Stimulated activated CD8-positive, alpha-beta memory T cell treated with anti-CD3 and anti-CD28 coated beads, Interleukin-2, amount 100 ng/mL, for 48 hours (primary cell): ENCODE measurements at places on chromosomes 3 and 15.

GRCh38 chr3:78764634-78765033 is 1003.2 kb downstream of the ROBO1 start:
- DNase-seq = no peak

- no peak for DNase-seq
Observed at GRCh38 chr3:66762916-66763693, 235.0 kb upstream of the KBTBD8 start.

DNA sequence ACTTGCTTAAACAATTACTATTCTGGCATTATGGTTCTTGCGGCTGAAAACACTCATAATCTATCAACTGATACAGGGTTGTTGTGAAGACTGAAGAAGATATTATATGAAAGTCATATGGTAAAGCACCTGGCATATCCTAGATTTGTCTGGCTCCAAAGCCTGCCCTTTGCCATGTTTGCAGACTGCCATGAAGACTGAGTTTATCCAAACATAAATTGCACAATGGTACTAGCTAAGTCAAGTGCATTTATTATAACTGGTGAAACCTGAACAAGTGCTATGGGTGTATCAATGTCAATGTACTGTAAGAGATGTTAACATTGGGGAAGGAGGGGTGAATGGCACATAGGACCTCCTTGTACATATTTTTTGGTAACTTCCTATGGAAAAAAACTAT is 87.4 kb upstream of the MEX3B start:
- DNase-seq = no peak

DNA sequence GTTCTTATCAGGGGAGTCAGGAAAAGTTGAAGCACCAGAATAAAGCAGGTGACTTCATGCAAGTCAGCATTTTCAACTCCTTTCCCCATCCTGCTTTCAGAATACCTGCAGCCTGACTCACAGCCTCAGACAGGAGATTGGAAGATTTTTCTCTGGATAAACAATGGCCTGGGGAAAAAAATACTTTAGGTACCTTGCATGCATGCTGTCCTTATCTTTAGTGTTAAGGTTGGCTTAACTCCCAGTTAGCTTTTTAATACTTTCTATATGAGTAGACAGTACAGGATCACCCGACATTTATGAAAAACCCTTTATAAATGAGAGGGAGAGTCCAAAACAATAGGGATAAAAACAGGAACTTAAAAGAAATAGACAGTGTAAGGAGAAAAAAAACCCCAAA is 53.6 kb downstream of the PAK2 start:
- DNase-seq = no peak

DNA sequence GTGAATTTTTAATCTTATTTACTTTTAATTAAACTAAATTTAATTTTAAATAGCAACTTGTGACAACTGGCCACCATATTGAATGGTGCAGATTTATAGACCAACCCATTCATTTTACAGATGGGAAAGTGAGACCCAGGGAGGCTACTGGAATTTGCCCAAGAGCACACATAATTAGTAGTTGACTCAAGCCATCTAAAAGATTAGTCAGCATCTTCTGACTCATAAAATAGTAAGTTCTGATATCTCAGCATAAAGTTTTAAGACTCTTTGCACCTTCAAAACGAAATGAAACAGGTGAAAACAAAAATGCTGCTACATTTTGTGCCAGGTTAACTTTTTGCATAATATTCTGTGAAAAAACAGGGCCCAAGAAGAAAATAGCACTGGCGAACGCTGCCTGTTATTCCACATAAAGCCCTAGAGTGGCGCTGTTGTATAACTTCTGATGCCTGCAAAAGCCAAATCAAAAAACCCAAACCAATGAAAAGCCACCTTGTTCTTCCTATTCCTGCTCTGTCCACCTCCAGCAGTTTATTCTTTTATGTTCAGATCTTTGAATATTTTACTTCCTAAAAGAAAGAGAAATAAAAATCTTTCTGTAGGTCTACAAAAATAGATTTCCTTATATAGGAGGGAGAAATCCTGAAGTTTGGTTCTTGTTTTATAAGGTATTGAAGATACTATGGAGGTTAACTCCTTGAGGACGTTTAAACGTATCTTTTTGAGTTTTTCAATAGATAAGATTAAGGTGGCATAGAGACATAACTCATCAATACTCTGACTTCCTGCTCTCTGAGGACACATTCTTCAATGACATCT is 62.8 kb downstream of the OTOL1 start:
- DNase-seq = no peak

DNA sequence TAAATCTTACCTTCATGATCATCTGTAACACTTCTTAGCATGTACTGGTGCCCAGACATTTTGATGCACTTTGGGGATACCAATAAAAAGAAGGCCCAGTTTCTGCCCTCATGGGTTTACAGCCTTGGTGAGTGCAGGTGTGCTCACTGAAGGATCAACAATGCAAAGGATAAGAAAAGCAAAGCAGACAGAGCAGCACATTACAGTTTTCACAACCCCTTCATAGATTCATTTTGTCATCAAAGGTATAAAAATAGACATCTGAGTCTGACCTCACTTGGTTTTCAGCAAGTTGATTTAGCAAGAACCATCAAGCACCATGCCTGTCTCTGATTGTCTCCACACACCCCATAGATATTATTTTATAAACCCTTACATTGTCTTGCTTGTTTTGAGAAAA is 77.6 kb downstream of the BFSP2 start:
- DNase-seq = no peak

GRCh38 chr3:125281381-125281780 is 68.8 kb upstream of the SLC12A8 start:
- DNase-seq = no peak

GRCh38 chr3:126954141-126954842 is 28.6 kb upstream of the PLXNA1 start:
- DNase-seq = no peak

DNA sequence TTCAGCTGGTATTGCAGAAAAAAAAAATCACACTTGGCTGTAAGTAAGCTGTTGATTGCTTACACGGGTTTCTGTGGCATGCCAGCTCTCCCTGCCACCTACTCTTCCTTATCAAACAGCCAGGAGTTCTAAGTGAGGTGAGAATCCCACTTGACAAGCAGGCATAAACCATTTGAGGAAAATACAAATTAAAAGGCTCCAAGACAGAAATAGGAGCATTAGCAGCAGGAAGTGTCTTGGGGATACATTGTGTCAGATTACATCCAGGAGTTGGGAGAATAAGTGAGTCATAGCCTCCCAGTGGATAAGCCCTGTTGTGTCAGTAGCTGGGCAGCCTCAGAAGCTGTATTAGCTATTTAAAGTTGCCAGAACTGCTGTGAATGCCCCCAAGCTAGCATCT is 256.0 kb downstream of the CNTN4 start:
- DNase-seq = no peak

DNA sequence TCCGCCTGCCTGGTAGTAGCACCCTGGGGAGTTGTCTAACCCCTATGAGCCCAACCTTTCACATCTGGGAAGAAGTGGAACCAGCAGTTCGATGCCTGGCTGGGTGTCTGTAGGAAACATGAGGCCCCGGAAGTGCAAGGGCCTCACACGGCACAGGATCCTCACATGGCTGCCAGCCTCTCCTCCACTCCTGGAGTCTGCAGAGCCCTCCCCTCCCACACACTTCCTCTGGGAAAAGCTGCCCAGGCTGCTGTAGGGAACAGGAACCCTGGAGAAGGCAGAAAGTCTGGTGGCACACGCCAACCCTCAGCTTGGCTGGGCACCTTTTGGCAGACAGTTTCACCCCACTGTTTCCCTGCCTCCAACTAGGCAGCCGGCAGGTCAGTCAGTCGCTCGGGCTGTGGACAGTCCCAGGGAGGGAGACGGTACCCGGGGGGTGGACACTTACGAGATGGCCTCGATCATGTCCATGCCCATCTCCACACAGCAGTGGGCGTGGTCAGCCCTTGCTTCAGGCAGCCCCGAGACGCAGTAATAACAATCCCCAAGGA is 118.4 kb downstream of the ADCY5 start:
- DNase-seq = no peak

- DNase-seq = no peak
Observed at GRCh38 chr3:9110316-9110715, 139.1 kb downstream of the SRGAP3 start.

GRCh38 chr3:30779686-30780287 is 114.7 kb downstream of the GADL1 start:
- DNase-seq = no peak

DNA sequence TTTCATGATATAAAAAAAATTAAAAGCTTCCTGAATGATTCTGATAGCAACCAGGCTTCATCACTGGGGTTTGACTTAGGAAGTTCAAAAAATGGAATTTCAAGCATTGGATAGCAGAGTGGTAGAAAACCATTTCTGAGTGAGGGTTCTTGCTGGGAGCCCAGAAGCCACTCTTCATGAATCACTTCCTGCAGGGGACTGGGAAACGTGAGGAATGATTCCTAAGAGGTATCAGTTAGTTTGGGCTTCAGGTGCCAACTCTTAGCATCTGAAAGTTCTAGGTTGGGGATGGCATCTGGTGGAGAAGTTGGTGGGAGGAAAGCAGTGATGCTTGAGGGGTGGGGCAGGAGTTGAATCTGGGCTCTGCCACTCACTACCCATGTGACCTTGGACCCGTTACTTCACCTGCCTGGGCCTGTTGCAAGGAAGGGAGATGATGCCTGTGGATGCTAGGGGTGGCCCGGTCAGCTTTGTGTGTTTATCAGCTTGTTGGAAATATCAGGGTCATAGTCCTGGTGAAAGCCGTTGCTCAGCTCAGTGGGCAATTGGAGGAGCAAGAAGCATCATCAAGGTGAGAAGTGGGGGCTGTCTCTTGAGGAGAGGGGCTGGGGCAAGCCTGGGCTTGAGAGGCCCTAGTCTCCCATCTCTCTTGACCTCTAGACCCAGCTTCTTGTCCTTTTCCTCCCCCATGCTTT is 37.0 kb upstream of the TNFAIP8L3 start:
- DNase-seq = no peak

DNA sequence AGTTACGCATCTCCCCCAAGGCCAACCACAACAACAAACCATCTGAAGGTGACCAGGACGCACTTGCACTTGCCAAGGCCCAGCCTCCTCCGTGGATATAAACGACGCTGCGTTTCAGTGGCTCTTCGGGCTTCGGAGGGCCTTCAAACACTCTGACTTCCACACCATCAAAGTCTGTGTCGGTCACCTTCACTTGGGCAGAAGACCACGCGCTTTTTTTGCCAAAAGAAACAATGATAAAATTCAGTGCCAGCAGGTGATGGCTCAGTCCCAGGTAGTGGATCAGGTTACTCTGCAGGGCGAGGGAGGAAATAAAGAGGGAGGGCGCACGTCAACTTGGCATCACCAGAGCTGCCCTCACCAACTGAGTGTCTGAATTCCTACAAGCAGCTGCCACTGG is 63.0 kb downstream of the NCEH1 start:
- no peak for DNase-seq

- no peak for DNase-seq
Observed at GRCh38 chr3:131007782-131008181, 18.8 kb downstream of the ASTE1 start.

DNA sequence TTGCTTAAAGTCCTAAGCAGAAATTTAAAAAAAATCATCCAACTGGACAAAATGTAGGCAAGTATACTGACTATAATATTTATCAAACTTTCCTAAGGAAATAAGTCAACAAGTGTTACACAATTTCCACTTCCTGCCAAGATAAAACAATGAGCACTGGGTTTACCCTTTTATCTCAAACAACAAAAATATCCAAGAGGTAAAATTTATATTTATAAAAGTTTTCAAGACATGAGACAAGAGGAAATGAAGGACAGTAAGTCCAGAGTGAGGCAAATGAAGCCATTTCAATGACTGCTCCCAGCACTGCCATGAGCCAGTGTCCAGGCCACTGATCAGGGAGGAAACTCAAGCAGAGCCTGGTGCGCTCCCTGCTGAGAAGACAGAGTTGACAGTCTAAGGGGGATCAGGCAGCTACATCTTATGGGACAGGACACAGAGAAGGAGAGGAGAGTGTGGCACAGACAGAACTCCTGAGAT is 439.4 kb downstream of the RAP2B start:
- DNase-seq = no peak

GRCh38 chr3:177528306-177529070 is 331.2 kb upstream of the TBL1XR1 start:
- no peak for DNase-seq

- DNase-seq = no peak
Observed at GRCh38 chr3:23390989-23391553, 187.9 kb downstream of the UBE2E2 start.

DNA sequence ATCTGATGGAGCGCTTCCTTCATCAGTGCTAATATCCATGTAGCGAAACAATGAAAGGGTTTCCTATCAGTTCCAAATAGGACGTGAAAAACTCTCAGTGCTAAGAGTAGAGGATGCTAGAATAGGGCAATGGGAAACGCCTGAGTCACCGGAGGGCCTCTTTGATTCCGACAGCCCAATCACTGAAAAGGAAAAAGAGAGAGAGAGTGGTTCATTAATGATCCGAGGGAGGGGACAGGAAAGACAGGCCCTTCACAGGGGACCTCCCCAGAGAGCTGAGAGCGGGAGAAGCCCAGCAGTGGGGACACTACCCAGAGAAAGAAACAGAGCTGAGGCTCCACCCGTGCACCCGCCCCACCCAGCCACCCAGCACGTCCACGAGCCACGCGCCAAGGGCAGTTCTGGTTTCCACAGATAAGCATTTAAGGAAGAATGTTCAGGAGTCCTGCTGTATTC is 76.9 kb downstream of the RPN1 start:
- DNase-seq = no peak

GRCh38 chr3:21694506-21694905 is 56.5 kb downstream of the ZNF385D start:
- DNase-seq = no peak

DNA sequence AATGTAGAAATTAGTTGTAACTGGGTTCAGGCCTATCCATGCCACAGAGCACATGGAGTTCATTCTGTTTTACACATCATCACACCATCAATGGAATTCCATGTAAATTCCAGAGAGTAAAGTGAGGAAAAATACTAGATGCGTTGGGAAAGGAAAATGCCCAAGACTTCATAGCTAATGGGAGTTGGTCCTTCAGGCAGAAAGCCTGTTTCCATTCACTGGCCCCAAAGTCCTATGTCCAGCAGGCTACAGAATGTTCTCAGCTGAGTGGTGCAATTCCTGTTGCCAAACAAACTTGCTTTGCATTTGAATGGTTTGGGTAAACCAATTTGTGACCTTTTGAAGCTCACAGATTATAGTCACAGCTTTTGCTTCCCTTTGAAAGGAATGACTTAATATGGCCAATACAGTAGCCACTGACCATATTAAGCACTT is 164.6 kb upstream of the PFN2 start:
- DNase-seq = no peak
